Prostate gland (tissue), 2 donors: ENCODE measurements at places on chromosomes 1 and 21. TPM values are rescaled to one million over a fixed set of nuclear protein-coding genes. Genes with fewer than 3 reads are reported as not detected.

DNA sequence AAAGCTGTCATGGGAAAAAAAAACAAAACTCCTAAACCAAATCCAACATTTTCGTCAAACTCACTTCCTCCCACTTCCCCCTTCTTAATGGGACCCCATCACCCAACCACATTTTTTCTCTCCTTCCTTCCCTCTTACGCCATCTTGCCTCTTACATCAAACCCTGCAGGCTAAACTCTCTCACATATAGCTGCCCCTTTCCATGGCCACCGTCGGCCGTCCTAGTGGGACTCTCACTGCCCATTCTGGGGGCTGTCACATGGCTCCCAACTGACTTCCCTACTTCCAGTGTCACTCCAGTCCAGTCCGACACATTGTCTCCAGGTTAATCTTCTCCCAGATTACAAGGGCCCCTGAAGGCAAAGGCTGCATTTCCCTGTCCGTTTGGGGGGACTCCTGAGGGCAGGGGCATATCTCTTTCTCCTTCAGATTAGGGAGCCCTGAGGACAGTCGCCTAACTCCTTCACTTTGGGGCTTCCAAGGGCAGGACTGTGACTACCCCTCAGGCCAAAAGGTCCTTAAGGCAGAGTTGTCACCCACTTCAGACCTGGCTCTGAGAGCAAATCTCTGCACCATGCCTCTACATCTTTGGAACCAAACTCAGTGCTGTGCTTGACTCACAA lies 658 bp downstream of the UBXN11 start:
- H3K27ac ChIP-seq = no peak overlapping the region
- DNase-seq = no peak
- no peaks in the 10 kb centered on the region for H3K36me3 ChIP-seq
- H3K27me3 ChIP-seq = no peaks in the 10 kb centered on the region
- no peaks in the 10 kb centered on the region for H3K4me1 ChIP-seq

- no peaks in the 10 kb centered on the region for H3K4me1 ChIP-seq
- H3K36me3 ChIP-seq = no peaks in the 10 kb centered on the region
- no peak overlapping the region for H3K27ac ChIP-seq
- no peak for DNase-seq
- no peak overlapping the region for H3K4me3 ChIP-seq
Observed at GRCh38 chr21:29817450-29817849, 122.3 kb downstream of the GRIK1 start.

ATF6 gene
- total RNA-seq = 38.9 TPM

DNA sequence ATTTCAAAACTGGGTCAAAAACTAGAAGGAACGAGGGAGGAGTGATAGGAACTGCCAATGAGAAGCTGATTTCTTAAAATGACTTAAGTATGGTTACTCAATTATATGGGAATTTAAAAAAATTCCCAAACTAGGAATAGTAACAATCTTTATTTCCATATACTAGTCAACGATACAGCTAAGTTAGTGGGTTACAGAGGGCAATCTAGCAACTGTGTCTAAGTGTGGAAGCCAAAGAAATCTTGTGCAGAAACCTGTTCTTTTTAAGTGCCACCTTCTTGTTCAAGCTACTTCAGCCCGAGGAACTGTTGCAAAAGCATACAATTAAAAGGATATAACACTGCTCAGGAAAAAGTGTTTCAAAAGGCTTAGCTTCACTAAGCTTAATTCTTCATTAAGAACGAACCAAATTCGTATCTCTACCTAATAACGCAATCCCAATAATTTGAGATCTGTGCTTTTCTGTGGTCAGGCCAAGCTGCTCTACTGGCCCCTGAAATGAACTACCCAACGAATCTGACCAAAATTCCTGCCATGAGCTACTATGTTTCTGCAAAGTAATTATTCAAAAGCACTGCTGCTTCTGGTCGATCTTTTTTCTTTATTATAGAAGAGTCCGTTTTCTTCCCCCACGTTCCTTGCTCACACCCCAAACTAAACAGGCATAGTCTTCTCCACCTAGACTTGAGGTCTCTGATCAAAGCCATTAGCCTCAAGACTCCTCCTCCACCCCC lies 1.8 kb downstream of the USP24 start:
- H3K27ac ChIP-seq = peak overlapping the region; percentile 92
- no peaks in the 10 kb centered on the region for H3K27me3 ChIP-seq

- no peaks in the 10 kb centered on the region for H3K4me1 ChIP-seq
- H3K4me3 ChIP-seq = no peak overlapping the region
- H3K27me3 ChIP-seq = no peaks in the 10 kb centered on the region
Observed at GRCh38 chr1:202252271-202252670, 58.7 kb downstream of the LGR6 start.

APP gene
- total RNA-seq = 564 TPM

EXTL1 gene
- total RNA-seq = not detected

GRCh38 chr1:26318338-26319064 lies 743 bp downstream of the CD52 start:
- H3K36me3 ChIP-seq = no peaks in the 10 kb centered on the region
- no peaks in the 10 kb centered on the region for H3K27me3 ChIP-seq
- DNase-seq = no peak

GRCh38 chr1:47585141-47585902 lies 147.5 kb downstream of the FOXD2 start:
- DNase-seq = no peak
- H3K4me3 ChIP-seq = no peak overlapping the region
- no peaks in the 10 kb centered on the region for H3K36me3 ChIP-seq
- no peaks in the 10 kb centered on the region for H3K27me3 ChIP-seq
- no peaks in the 10 kb centered on the region for H3K4me1 ChIP-seq

GRCh38 chr1:218025454-218025853 lies 259.6 kb upstream of the RRP15 start:
- H3K27me3 ChIP-seq = no peaks in the 10 kb centered on the region
- H3K27ac ChIP-seq = no peak overlapping the region
- no peaks in the 10 kb centered on the region for H3K4me1 ChIP-seq
- no peak overlapping the region for H3K4me3 ChIP-seq

DNA sequence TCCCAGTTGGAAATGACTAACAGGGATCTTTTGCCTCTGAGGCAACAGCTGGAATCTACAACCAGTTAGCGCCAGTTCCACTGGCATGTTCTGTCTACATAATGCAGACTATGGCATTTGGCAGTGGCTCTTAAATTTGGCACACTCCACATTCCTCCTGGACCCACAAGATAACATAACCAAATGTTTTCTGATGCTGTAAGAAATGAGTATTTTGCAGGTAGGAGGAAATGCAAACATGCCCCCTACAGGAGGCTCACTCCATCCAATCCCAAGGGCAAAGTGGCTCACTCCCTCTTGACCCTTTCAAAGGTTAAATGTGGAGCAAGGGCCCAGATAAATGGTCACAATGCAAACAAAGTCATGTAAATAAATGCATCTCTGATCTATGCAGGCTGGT lies 129.2 kb upstream of the PROX1 start:
- no peak overlapping the region for H3K4me3 ChIP-seq
- no peaks in the 10 kb centered on the region for H3K4me1 ChIP-seq
- no peaks in the 10 kb centered on the region for H3K27me3 ChIP-seq
- no peak for DNase-seq

F5 gene
- total RNA-seq = 1.1 TPM

GRCh38 chr21:29389136-29389535 lies 90.4 kb downstream of the BACH1 start:
- no peak for DNase-seq
- no peaks in the 10 kb centered on the region for H3K27me3 ChIP-seq
- H3K27ac ChIP-seq = no peak overlapping the region
- no peaks in the 10 kb centered on the region for H3K4me1 ChIP-seq
- H3K36me3 ChIP-seq = no peaks in the 10 kb centered on the region

- H3K4me3 ChIP-seq = no peak overlapping the region
- H3K36me3 ChIP-seq = no peaks in the 10 kb centered on the region
- no peaks in the 10 kb centered on the region for H3K27me3 ChIP-seq
Observed at GRCh38 chr1:31980835-31981455, 32.7 kb upstream of the KHDRBS1 start.

AMY1A gene
- not detected for total RNA-seq

L1TD1 gene
- 0.27 TPM for total RNA-seq

- H3K4me3 ChIP-seq = no peak overlapping the region
- H3K4me1 ChIP-seq = no peaks in the 10 kb centered on the region
- H3K27me3 ChIP-seq = no peaks in the 10 kb centered on the region
- DNase-seq = no peak
Observed at GRCh38 chr1:209391792-209392191, 191.7 kb upstream of the CAMK1G start.

DNA sequence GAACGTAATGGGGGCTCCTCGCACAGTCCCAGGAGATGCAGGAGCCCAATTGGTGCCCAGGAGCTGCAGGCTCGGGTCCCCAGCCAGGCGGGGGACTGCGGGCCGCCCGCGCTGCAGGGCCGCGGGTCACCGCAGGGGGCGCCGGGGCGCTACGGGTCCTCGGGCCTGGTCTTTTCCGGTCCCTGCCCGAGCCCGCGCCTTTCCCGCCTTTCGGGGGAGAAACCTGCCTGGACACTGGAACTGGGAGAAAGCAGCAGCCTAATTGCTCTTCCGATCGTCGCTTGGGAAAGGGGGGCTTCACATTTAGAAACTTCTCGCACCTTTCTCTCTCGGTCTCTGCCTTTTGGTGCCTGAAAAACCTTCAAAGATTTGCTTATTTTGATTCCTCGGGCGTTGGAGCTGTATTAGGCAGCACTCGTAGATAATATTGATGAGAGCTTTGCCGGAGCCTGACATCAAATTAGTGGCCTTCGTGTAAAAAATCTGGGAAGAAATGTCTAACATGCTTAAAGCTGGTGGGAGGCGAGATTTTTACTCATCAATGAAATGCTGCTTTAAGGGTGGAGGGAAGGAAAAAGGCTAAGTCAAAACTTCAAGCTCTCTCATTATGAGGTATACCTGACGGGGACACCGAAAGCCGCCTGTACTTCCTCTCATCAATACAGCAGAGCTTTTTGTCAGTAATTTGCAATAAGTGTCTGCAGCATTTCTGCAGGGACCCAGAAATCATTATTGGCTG lies 12.6 kb upstream of the BARHL2 start:
- H3K27me3 ChIP-seq = peaks cover 49% of the 10 kb centered on the region
- no peaks in the 10 kb centered on the region for H3K36me3 ChIP-seq
- no peak for DNase-seq
- H3K4me3 ChIP-seq = no peak overlapping the region
- H3K27ac ChIP-seq = no peak overlapping the region
- peaks cover 7% of the 10 kb centered on the region for H3K4me1 ChIP-seq

DNA sequence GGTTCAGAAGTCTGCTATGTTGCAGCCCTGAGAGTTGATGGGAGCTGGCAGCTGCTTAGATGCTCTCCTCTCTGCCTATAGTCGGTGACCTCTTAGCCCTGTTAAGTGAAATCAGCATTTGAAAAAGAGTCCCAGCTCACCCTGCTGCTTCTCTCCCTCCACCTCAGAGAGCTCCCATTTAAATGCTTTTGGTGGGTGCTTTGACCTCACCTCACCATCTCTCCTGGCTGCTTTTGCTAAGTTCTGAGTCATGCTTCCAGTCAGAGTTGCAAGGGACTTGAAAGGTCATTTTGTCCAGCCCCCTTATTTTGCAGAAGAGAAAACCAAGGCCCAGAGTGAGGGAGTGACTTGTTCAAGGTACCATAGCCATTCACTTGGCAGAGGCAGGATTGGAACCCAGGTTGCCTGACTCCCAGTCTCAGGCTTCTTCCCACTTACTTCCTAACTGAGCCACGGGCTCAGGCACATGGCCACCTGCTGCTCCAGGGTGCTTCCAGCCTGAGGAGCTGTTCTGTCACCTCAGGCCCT lies 3.3 kb downstream of the MAPKAPK2 start:
- H3K36me3 ChIP-seq = no peaks in the 10 kb centered on the region
- H3K27me3 ChIP-seq = no peaks in the 10 kb centered on the region
- H3K27ac ChIP-seq = no peak overlapping the region
- no peak for DNase-seq

GRCh38 chr1:48109390-48110013 lies 112.3 kb upstream of the TRABD2B start:
- no peaks in the 10 kb centered on the region for H3K27me3 ChIP-seq
- H3K4me1 ChIP-seq = no peaks in the 10 kb centered on the region
- H3K4me3 ChIP-seq = no peak overlapping the region
- DNase-seq = peak; percentile 37

- H3K36me3 ChIP-seq = no peaks in the 10 kb centered on the region
- peak overlapping the region; percentile 78 for H3K4me3 ChIP-seq
- no peaks in the 10 kb centered on the region for H3K27me3 ChIP-seq
- no peak for DNase-seq
- peak overlapping the region; percentile 84 for H3K27ac ChIP-seq
Observed at GRCh38 chr1:150150133-150151021, 661 bp downstream of the PLEKHO1 start.

DNA sequence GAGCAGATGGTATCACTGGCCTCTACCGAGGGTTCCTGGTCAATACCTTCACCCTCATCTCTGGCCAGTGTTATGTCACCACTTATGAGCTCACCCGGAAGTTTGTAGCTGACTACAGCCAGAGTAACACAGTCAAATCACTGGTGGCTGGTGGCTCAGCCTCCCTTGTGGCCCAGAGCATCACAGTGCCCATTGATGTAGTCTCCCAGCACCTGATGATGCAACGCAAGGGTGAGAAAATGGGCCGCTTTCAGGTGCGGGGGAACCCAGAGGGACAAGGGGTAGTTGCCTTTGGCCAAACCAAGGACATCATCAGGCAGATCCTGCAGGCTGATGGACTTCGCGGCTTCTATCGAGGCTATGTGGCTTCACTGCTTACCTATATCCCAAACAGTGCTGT lies 6.1 kb downstream of the SLC25A44 start:
- H3K27me3 ChIP-seq = no peaks in the 10 kb centered on the region
- no peak for DNase-seq
- no peaks in the 10 kb centered on the region for H3K4me1 ChIP-seq
- H3K36me3 ChIP-seq = no peaks in the 10 kb centered on the region
- no peak overlapping the region for H3K4me3 ChIP-seq
- no peak overlapping the region for H3K27ac ChIP-seq

- H3K27me3 ChIP-seq = no peaks in the 10 kb centered on the region
- H3K4me3 ChIP-seq = no peak overlapping the region
- no peak for DNase-seq
- H3K27ac ChIP-seq = no peak overlapping the region
- H3K4me1 ChIP-seq = no peaks in the 10 kb centered on the region
Observed at GRCh38 chr1:209884665-209885117, 53.3 kb upstream of the SYT14 start.

DNA sequence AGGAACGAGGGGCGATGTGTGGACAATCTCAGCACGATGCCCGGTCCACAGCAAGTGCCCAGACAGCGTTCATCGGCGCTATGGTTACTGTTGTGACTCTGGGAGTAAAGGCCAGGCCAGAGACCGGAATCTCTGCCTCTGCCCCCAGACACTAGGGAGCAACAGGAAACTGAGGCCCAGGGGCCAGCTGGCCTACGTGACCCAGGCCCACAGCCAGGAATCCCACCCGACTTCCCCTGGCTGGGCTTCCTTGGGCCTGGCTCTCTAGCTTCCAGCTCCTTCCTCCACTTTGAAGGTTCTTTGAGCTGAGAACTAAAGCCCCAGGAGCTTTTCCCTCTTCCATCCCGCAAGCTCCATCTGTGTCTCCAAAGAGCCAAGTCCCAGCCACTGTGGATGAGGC lies 4.6 kb downstream of the LRP8 start:
- H3K4me1 ChIP-seq = peaks cover 6% of the 10 kb centered on the region
- H3K36me3 ChIP-seq = no peaks in the 10 kb centered on the region
- H3K27ac ChIP-seq = no peak overlapping the region
- DNase-seq = no peak

TBCE gene
- total RNA-seq = 24.2 TPM

- no peak for DNase-seq
- no peak overlapping the region for H3K4me3 ChIP-seq
- H3K27me3 ChIP-seq = no peaks in the 10 kb centered on the region
- no peak overlapping the region for H3K27ac ChIP-seq
- H3K36me3 ChIP-seq = no peaks in the 10 kb centered on the region
Observed at GRCh38 chr1:59249396-59250137, 47.3 kb upstream of the FGGY start.

RYR2 gene
- 2.9 TPM for total RNA-seq
